Astrocyte of the spinal cord (primary cell): ENCODE measurements at places on chromosomes 5 and 9.

DNA sequence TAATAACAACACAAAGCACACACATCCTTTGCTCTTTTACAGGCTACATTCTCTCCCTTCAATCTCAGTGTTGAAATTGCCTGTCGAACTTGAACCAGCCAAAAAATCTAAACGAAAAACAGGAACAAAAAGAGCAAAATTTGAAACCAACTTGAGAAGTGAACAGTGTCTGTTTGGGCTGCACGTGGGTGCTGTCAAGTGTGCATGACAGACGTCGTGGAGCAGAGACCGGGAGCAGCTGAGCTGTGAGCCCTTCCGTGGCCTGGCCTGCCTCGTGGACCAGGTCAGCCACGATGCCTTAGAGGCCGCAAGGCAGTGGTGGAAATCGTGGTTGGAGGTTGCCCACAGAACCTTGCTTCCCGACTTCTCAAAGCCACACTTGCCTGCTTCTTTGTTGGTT is 34.8 kb upstream of the DENND1A start:
- DNase-seq: no peak

- no peak for DNase-seq
Observed at GRCh38 chr5:94223235-94223634, 395.2 kb downstream of the KIAA0825 start.

DNA sequence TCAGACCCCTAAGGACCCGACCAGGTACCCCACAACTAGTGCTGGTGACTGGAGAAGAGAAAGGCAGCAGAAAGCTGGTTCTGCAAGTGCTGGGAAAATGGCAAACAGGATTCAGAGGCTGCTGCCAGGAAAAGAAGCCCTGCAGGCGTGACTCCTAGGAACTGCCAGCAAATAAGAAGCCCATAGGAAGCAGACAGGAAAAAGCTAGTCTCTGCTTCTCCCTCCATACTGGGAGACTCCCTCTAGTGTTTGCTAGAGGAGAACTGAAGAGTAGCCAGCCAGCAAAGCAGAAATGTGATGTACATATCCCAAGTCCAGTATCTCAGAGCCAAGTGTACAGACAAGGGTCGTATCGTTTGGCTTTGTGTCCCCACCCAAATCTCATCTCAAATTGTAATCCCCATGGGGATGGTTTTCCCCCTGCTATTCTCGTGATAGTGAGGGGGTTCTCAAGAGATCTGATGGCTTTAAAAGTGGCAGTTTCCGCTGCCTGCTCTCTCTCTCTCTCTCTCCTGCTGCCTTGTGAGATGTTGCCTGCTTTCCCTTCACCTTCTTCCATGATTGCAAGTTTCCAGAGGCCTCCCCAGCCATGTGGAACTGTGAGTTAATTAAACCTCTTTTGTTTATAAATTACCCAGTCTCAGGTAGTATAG is 38.1 kb upstream of the TUSC1 start:
- peak; percentile 70 for DNase-seq

DNA sequence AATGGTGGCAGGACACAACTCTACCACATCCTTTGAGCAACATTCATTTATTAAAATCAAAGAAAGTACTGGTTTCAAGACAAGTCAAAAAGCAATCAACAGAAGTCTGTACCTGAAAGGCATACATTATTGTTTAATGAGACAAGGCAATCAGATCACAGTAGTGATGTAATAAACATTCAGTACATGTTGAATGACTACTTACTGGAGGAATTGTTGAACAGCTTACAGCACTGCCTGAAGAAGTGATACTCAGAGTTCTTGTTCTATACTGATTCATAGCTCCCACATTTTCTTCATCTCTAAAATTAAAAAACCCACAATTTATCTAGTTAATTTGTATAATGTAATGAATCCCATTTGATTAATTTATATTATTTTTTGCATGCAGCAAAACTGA is 18.2 kb downstream of the RIOK2 start:
- no peak for DNase-seq

DNA sequence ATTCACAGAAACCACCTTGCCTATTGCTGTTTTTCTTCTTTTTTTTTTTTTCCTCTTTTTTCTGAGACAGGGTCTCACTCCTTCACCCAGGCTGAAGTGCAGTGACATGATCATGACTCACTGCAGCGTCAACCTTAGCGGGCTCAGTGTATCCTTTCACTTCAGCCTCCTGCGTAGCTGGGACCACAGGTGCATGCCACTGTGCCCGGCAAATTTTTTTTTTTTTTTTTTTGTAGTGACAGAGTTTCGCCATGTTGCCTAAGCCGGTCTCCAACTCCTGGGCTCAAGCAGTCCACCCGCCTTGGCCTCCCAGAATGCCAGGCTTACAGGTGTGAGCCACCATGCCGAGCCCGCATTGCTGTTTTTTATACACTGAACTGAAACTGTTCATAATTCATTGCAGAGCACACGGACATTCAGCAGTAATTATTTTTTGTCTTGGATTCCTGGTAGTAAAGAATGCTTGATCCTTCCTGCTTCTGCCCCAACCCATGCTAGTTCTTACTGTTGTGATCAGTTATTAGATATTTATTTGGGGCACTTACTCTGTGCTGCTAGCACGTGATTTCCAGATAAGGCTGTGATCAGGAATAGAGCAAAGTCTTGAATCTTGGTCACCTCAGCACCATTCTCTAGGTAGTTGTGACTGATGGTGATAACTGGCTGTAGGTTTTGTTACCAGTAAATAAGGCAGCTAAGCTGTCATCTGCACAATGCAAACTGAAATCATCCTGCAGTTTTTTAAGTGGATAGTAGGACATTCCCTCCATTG is 14.0 kb downstream of the MAP3K1 start:
- no peak for DNase-seq

DNA sequence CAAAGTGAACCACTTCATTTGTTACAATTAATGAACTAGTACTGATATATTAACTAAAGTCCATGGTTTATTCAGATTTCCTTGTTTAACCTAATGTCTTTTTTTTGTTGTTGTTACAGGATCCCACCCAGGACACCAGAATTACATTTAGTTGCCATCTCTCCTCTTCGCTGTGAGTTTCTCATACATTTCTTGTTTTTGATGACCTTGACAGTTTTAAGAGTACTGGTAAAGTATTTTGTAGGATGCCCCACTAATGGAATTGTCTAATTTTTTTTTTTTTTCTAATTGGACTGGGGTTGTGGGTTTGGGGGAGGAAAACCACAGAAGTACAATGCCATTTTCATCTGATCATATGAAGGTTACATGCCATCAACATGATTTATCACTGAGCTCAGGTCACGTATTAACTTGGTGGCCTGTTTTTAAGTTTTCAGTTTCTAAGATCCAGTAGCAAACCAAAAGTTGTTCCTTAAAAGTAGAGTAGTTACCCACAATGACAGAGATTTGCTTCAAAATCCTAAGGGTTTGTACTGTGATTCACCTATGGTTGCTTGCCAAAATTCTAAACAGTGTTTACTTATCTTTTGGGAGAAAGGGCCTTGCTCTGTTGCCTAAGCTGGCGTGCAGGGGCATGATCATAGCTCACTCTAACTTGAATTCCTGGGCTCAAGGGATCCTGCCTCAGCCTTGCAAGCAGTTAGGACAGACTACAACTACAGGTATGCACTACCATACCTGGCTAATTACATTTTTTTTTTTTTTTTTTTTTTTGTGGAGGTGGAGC is 4.5 kb upstream of the OTULIN start:
- DNase-seq: peak; percentile 50

DNA sequence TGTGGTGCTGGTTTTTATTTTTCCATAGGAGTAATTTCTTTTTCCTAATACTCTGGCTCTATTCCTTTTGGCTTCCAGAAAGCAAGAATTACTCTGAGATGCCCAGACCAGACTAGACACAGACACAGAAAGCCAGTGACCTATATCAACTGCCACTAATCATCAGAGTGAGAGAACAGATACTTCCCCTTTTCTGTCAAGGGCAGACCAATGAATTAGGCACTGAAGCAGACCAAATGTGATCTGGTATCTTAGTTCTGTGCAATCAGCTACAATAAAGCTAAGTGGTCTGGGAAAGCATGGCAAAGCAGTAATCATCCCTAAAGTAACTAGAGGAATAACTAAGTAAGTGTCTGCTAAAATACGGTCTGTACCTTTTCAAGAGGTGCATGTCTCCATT is 239.1 kb downstream of the ELAVL2 start:
- no peak for DNase-seq

DNA sequence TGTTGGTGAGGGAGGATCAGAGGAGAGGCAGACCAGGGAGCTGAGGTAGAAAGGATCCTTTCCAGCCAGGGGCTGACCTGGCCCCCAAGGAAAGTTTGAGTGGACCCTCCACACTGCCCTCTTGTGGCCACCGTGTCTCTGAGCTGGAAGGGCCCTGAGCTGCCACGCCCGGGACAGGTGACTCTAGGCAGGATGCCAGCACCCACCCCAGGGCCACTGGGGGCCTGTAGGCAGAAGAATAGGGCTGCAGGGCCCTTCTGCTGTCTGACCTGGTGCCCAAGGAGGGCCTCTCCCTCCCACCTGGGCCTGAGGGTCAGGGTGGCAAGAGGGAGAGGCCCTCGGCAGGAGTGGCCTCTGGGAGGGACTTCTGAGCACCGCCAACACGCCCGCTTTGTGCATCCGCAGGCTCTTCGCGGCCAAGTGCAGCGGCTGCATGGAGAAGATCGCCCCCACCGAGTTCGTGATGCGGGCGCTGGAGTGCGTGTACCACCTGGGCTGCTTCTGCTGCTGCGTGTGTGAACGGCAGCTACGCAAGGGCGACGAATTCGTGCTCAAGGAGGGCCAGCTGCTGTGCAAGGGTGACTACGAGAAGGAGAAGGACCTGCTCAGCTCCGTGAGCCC is 76.8 kb downstream of the LMX1B start:
- no peak for DNase-seq

GRCh38 chr9:76560481-76560922 is 101.5 kb downstream of the GCNT1 start:
- peak; percentile 73 for DNase-seq

- peak; percentile 79 for DNase-seq
Observed at GRCh38 chr5:154194345-154195329, 4.1 kb downstream of the GALNT10 start.

DNA sequence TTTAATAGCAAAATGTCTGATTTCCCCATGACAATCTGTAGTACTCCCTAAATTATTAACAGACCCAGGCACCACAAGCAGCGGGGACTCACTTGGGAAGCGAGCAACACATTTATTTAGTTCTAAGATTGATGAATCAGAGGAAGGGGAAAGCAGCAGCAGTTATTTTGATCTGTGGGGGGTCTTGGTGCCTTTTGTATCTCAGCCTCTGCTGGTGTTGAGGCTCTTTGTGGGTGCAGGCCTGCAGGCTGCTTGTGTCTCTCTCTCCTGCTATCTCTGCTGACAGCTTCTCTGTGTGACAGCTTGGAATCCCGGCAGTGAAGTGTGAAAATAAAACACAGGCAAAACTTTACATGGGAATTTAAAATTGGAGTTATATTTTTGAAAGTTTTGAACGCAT is 878.2 kb upstream of the DMAC1 start:
- DNase-seq: peak; percentile 20

GRCh38 chr5:98102936-98103335 is 670.5 kb upstream of the RGMB start:
- no peak for DNase-seq

DNA sequence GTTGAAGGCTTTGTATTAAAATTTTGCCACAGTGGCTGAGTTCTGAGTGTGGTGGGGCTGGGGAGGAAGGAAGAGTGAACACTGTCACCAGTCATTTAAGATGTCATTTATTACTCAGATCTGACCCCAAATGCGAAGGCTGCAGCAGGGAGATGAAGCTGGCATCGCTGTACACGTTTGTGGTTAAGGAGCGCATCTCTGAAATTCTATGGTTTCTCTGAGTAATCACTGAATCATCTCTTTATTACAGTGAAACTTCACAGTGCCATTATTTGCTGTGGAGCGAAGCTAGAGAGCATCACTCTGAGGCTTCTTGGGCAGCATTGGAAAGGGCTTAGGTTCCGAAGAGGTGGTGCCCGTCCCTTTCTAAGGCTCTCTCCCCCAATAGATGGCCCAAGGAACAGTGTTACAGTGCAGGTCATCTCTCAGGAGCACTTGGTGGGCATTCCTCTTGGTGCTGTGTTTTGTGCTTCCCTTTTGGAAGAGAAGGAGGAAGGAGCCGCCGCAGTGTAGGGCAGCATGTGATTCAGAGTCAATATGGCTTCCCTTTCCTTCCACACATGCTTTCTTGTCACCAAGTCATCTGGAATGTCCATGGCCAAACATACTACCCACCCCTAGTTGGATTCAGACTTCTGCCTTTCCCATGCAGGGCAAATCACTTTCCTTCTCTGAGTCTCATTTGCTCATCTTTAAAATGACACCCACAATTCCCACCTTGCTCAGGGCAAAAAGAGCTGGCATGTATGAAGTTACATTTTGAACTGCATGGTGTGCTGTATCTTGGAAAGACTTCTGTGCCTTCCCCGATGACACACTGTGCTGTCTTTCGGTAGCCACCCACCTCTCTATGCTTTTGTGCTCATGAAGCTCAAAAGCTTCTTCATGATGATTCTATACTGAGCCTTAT is 9.3 kb upstream of the TEX48 start:
- DNase-seq: peak; percentile 90

- no peak for DNase-seq
Observed at GRCh38 chr5:173003360-173003759, 19.8 kb downstream of the ATP6V0E1 start.
